ENCODE measurements at places on chromosomes 1 and 21.
A peak's percentile ranks its signal among the peaks of the same experiment; 100 is the strongest.

- no peak for DNase-seq
Measured at GRCh38 chr1:160394673-160395072, 5.7 kb upstream of the VANGL2 start.

DNA sequence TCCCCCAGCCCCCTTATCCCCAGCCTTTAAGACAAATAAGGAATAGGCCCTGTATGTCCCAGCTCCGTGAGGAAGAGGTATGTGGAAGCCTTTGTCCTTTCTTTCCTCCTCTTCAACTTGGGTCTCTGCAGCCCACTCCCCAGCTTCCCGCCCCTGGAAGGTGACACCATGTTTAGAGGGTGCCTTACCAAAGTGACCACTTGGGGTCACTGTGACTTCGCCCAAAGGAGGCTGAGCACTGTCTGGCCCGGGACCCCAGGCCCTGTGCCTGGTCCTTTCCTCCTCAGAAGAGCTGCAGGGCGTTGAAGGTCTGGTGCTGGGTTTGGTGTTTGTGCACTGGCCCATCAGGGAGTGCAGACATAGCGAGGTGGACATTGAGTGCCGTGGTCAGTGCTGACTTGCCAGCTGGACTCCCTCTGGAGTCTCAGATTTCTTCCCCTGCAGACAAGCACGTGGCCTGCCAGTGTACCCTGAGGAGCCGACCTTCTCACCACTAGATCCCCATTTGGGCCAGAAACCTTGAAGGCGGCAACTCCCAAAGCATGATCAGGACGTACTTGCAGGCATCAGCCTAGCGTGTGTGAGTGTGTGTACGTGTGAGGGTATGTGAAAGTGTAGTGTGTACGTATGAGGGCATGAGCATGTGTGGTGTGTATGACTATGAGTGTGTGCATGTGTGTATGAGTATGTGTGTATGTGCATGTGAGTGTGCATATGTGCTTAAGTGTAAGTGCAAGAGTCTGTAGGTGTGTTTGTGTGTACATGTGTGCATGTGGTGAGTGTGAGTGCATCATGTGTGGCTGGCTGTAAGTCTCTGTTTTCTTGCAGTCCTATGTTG is 181.4 kb upstream of the KIAA0040 start:
- no peak for DNase-seq

- DNase-seq, result peak; percentile 38
Measured at GRCh38 chr1:219708919-219709543, 96.1 kb upstream of the ZC3H11B start.

GRCh38 chr1:160004001-160004400 is 27.8 kb downstream of the PIGM start:
- no peak for DNase-seq

DNA sequence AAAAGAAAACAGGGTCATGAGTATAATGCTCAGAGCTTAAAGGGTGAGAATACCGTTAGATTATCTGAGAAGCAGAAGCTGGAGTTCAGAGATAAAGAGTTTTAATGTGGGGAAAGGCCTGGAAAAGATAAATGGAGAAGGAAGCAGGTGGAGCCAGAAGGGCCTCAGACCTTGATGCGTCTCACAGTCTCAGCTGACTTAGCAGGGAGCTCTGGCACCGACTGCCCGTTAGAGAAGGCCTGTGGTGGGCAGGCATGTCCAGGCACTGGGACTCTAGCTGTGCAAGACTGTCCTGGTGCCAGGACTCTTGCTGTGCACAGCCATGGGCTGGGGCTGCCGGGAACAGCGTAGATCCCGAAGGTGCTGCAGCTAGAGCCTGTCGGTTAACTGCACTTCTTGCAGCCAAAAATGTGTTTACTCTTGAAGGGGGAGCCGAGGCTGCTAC is 3.8 kb upstream of the SLAMF9 start:
- no peak for DNase-seq

- DNase-seq, result no peak
Measured at GRCh38 chr1:174469687-174470086, 21.9 kb downstream of the GPR52 start.

- DNase-seq, result no peak
Measured at GRCh38 chr1:69295265-69295664, 272.5 kb upstream of the LRRC7 start.

- no peak for DNase-seq
Measured at GRCh38 chr21:28922368-28922767, 70.3 kb downstream of the LTN1 start.

GRCh38 chr1:92709738-92710137 is 75.2 kb downstream of the EVI5 start:
- peak; percentile 96 for DNase-seq

DNA sequence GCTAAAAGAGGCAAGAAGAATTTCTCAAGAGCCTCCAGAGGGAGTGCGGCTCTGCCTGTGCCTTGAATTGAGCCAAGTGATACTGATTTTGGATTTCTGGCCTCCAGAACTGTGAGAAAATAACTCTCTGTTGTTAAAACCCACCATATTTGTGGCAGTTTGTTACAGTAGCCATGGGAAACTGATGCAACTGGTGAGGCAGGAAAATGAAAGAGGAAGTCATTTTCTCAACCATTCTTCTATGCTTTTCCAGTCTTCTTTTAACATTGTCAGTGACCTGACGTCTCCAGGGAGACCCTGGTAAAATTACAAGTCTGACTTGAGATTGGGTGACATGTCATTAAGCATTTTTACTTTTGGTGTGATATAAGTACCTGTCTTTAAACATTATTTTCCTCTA is 5.8 kb downstream of the OR6P1 start:
- DNase-seq, result no peak

DNA sequence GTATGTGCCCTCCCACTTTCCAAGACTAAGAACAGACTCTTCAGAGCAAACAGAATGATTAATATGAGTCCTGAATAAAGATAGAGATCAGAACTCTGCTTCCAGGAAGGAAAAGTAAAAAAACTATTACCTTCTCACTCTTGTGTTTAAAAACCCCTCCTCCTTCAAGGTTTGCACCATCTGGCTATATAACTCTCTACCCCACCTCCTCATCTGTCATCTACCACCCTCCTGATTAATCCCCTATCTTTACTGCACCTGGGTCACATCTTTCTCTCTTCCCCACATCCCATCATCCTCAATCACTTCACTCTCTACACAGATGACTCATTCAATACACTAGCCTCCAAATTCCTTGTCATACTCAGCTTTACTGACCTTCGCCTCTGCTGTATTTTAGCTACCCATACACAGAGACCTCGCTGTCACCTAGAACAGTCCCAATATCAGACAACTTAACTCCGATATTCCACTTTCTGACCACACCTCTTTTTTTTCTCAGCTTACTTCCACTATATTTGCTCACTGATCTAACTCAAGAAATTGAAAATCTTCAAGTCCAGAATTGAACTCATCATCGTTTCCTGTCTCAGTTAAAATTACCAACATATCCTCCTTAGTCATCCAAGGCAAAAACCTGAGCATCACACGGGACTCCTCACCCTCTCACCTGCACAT is 3.7 kb downstream of the SCMH1 start:
- peak; percentile 67 for DNase-seq

DNA sequence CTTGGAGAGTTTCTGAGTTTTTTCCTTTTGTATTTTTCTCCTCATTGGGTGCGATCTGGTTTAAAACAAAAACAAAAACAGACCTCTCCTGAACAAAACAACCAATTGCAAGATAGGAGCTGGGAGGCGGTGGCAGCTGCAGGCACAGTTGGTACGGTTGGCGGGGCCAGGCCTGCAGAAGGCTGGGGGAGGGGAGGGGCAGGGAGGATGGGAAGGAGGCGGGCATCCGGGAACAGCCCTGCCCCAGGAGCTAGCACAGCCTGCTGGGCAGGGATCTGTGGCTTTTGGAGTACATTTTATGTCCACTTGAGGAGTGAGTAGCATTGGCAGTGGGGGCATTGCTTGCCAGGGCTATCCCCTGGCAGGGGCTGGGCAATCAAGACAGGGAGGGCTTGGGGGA is 5.2 kb downstream of the CAPN9 start:
- DNase-seq, result no peak

DNA sequence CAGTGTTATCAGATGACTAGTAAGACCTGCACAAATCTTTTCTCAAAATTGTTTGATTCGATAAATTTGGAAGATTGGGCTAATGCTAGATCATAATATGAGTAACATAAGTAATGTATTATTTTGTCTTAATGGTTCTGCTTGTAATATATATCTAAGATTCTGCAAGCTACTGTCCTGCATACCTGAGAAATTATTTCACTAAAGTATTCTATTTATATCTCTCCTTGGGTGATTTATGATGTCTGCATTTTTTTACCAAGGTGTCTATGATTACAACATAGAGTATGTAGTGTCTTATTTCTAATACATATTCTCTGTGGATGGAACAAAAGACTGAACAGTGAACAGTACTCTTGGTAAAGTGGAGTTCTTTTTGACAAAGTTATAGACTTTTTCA is 166.6 kb downstream of the CLEC20A start:
- peak; percentile 32 for DNase-seq

Data from amniotic epithelial cell (primary cell).